ENCODE measurements at places on chromosomes 2 and 18. TPM values are rescaled to one million over a fixed set of nuclear protein-coding genes. Genes with fewer than 3 reads are reported as not detected.

The B3GNT7 gene
- 6.5 TPM for total RNA-seq

The GRHL1 gene
- 3.9 TPM for total RNA-seq

The CCDC148 gene
- total RNA-seq, result 0.42 TPM

The ADCYAP1 gene
- total RNA-seq, result not detected

The TRIM54 gene
- total RNA-seq, result not detected

The NEB gene
- total RNA-seq, result 2.0 TPM

The GAREM2 gene
- total RNA-seq, result 1.0 TPM

Data from mononuclear cell (primary cell).